EH (cell line): ENCODE measurements at places on chromosomes 6 and 20.

GRCh38 chr20:33477386-33478234 is 12.3 kb upstream of the CBFA2T2 start:
- DNase-seq, result no peak

GRCh38 chr20:9160757-9161156 is 91.9 kb downstream of the PLCB4 start:
- peak; percentile 31 for DNase-seq

DNA sequence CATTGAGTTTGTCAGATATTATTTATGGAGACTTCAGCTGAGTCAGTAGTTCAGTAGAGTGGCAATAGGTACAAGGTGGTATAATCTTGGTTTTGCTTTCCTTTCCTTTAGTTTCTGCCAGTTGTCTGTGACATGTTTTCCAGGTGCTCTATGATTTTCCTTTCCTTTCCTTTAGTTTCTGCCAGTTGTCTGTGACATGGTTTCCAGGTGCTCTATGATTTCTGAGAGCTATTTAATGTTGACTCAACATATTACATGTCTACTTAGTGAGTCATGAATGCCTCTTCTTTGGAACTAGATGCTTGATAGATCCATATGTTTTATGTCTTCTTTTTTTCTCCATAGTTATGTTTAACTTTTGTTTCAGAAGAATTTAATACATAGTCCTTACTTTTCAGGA is 186.4 kb upstream of the DEFB112 start:
- no peak for DNase-seq

DNA sequence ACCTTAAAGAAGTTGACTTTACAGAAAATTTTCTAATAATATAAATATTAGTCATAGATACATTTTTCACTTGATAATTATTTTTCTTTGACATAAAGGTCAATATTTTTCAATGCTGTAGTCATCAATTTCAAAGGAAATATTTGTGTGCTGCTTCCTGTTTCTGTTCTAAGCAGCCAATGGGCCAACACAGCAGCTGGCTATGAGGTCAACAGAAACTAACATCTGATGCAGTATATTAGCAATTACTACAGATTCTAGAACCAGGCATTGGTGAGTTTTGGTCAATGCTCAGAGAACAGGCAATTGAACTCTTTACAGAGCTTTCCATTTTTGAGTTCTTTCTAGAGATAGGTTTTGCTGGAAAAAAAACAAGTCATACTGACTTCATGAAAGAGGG is 669.6 kb upstream of the NRSN1 start:
- no peak for DNase-seq

GRCh38 chr6:36809156-36809555 is 30.1 kb downstream of the CPNE5 start:
- DNase-seq, result no peak

DNA sequence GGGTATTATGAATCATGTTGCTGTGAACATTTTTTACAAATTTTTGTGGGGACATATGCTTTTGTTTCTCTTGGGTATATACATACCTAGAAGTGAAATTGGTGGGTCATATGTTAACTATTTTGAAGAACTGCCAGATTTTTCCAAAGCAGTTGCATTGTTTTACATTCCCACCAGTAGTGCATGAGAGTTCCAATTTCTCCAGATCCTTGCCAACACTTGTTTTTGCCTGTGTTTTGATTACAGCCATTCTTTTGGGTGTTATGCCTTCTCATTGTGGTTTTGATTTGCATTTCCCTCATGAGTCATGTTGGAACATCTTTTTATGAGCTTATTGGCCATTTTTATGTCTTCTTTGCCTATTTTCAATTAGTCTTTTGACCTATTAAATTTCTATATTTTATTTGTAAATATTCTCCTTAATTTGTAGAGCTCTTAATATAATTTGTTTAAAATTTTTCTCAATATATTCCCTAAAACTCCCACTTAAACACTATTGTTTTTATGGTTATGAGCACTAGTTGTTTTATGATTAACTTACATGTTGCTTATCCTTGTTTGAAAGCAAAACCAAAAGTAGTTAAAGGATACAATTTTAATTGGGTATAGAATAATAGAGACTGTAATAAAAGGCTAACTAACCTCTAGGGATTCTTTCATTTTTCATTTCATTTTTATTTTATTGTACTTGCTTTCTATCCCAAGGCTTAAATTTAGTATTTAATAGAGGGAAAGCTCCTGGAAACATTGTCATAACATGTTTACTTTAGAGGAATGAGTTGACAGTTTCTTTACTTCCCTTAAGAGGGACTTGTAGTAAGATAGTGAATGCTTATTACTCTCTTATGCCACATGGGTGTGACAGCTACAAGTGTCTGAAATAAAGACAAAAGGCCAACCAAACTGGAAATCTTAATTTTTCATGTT is 5.5 kb downstream of the UBR2 start:
- DNase-seq, result peak; percentile 98

DNA sequence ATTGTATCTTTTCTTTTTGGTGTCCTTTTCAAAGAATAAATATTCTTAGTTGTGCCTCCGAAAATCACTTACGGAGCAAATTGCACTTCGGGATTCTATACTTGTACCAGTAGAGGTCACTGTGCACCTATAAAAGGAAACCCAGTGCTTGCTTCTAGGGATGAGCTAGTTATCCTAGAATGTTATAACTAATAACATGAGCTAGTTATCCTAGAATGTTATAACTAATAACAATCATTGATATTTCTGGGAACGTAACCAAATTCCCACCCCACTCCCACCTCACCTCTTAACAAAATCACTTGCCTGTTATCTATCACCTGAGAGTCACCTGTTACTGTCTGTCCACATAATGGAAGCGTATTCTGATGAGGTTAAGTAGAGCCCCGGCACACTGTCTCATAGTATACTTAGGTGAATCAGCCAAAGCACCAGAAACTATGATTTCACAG is 126.9 kb upstream of the TIAM2 start:
- DNase-seq, result peak; percentile 73

DNA sequence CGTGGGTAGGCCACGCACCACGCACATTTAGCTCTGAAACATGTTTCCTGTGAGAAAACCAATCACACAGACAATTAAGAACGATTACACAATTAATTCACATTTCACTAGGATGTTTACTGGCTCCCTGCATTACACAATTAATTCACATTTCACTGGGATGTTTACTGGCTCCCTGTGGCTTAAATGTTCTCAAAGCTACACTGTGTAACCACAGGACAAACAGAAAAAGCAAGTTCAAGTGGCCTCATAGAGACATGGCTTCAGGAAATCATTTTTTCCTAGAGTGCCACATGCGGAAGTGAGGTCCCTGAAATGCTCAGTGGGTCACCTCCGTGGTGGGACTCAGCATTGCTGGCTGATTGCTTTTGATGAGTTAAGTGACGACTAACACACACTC is 61.7 kb upstream of the XRN2 start:
- DNase-seq, result no peak

DNA sequence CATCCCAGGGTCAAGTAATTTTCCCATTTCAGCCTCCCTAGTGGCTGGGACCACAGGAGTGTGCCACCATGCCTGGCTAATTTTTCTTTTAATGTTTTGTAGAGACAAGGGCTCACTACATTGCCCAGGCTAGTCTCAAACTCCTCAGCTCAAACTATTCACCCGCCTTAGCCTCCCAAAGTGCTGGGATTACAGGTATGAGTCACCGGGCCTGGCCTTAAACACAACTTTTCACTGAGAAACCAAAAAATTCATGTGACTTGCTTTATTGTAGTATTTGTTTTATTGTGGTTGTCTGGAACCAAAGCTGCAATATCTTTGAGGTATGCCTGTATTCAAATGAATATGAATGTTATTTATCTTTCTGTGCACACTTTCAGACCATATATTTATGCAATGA is 72.2 kb downstream of the RWDD2A start:
- DNase-seq, result peak; percentile 44

DNA sequence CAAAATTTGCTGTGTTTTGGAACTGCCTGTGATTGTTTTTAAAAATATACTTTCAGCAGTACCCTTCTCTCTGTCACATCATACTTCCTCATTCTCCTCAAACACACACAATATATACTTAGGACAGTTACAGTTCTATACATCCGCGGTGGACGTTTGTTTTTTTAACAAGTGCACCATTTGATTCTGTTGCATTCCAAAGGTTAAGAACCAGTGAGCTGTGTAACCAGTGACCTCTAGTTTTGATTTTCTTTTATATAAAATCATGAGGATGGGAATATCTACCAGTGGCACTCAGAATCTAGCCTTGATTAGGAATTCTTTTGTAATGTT is 152.8 kb downstream of the CARMIL1 start:
- no peak for DNase-seq

- no peak for DNase-seq
Observed at GRCh38 chr6:25105070-25105925, 169.5 kb upstream of the RIPOR2 start.
